Stimulated activated CD4-positive, alpha-beta T cell treated with anti-CD3 and anti-CD28 coated beads, Interleukin-1b, Interleukin-23, amount 100 ng/mL, for 1 hour (primary cell): ENCODE measurements at places on chromosomes 7 and 10.

DNA sequence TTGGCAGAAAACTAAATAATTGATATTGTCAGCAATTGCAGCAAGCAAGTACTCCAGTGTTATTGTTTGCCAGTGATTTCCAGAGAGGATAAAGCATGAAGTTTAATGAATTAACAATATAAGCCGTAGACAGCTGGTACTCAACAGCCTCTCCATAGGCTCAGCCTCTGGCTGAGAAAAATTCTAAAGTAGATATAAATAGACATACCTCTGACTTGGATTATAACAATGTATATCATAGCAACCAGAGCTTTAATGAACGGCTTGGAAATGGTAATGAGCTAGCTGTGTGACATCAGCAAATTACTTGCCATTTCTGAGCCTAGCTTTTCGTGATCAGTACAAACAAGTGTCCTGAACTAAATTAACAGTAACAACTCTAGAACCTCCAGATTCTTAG is 1055.4 kb upstream of the AUTS2 start:
- no peak for DNase-seq

- DNase-seq = no peak
Observed at GRCh38 chr7:106891548-106892410, 26.7 kb downstream of the PIK3CG start.

DNA sequence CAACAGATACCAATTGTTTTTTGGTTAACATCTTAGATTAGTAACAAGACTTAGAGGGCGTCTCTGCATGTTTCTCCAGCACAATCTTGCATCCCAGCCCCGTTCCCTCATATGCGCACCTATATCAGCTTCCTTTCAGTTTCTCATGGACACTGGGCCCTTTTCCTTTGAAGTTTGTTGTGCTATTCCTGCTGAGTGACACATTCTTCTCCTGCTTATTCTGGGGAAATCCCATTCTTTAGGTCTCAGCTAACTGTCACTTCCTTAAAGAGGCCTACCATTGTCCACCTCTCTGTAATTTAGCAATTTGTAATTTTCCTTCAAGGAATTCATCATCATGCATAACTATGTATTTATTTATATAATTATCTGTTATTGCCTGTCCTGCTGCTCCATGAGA is 110.3 kb upstream of the STEAP1B start:
- DNase-seq = no peak

DNA sequence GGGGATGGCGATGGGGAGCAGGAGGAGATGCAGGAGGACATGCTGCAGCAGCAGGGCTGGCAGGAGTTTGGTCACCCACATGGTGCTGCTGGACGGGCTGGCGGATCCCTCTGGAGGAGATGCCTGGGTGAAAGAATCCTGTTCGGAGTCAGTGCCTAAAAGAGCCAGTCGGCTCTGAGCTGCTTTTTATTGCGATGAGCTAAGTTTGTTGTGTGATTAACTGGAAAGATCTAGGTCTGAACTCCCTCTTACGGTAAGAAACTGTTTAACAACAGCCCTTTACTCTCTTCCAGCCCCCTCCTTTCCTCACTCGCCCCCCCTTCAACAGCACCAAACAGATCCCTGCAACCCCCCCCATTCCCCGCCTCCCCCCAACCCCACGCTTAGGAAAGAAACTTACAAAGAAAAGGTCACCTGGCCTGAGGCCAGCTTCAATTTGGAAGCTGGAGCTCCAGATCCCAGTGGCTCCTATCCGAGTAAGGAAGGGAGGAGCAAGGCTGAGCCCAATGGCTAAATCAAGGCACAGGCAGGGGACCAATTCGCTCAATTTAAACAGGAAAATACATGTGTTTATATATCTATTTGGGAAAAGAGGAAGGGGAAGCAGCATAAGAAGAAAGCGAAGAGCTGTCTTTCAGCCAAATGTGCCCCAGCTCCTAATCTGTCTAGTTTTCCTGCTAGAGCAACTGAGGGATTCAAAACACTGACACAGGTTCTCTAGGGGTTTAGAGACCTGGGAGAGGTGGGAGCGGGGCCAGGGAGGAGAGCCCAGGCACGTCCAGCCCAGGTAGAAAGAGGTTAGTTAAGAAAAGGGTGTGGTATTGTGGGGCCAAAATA is at the start of gene HGF:
Gene HGF, minus strand, starts transcription at position 157 of the 837 bp plus-strand sequence. Its CDS starts 76 bp downstream, at position 81.
- no peak for DNase-seq

GRCh38 chr10:8404721-8405120 is 350.2 kb downstream of the GATA3 start:
- no peak for DNase-seq

- DNase-seq = no peak
Observed at GRCh38 chr10:79237454-79238157, 109.7 kb upstream of the PPIF start.

- DNase-seq = no peak
Observed at GRCh38 chr7:10706875-10707493, 266.7 kb upstream of the PHF14 start.

GRCh38 chr10:60384708-60385398 is 4.8 kb downstream of the ANK3 start:
- no peak for DNase-seq

DNA sequence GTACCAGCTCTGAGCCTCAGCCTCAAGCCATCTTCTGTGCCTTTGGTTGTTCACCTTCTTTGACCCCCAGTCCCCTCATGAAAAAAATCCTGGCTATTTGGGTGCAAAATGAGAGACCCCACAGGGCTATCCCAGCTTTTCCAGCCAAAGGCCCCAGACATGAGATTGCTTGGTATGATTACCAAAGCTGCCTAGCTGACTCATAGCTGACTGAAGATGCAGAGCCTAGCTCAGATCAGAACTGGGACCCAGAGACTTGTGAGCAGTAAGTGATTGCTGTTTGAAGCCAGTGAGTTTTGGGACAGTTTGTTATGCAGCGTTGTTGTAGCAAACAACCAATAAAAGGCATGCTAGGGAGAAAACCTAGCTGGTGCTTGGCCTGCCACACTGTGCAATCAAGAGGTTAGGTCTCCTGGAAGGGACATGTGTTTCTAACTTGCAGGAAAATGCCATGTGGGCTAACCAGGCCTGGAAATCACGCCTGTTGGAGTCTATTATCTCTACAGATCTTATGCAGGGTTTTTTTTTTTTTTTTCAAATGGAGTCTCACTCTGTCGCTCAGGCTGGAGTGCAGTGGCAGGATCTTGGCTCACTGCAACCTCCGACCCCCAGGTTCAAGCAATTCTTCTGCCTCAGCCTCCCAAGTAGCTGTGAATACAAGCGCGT is 48.0 kb upstream of the DAGLB start:
- DNase-seq = no peak

GRCh38 chr10:23100331-23101030 is 5.1 kb downstream of the MSRB2 start:
- no peak for DNase-seq

- no peak for DNase-seq
Observed at GRCh38 chr7:104998040-104998752, 15.8 kb upstream of the KMT2E start.

- no peak for DNase-seq
Observed at GRCh38 chr10:124525751-124526600, 64.4 kb downstream of the LHPP start.

- DNase-seq = no peak
Observed at GRCh38 chr10:83612050-83612449, 527.3 kb upstream of the GHITM start.

- DNase-seq = no peak
Observed at GRCh38 chr7:46385662-46386309, 464.7 kb upstream of the IGFBP3 start.

DNA sequence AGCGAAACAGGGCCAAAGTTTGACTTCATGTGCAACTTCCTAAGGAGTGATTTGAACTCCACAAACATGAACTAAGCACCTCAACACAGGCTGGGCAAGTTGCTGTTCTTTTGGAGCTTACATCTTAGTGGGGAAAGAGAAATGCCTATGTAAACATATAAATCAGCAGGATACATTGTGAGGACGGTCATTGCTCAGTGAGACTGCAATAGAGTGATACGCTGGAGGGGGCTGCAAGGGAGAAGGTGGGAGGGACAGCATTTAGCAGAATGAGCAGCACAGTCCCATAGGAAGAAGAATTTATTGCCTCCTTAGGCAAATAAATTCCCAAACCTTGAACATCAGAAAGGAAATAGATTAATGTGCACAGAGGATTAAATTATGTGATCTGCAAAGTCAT is 90.0 kb downstream of the EGFR start:
- no peak for DNase-seq

DNA sequence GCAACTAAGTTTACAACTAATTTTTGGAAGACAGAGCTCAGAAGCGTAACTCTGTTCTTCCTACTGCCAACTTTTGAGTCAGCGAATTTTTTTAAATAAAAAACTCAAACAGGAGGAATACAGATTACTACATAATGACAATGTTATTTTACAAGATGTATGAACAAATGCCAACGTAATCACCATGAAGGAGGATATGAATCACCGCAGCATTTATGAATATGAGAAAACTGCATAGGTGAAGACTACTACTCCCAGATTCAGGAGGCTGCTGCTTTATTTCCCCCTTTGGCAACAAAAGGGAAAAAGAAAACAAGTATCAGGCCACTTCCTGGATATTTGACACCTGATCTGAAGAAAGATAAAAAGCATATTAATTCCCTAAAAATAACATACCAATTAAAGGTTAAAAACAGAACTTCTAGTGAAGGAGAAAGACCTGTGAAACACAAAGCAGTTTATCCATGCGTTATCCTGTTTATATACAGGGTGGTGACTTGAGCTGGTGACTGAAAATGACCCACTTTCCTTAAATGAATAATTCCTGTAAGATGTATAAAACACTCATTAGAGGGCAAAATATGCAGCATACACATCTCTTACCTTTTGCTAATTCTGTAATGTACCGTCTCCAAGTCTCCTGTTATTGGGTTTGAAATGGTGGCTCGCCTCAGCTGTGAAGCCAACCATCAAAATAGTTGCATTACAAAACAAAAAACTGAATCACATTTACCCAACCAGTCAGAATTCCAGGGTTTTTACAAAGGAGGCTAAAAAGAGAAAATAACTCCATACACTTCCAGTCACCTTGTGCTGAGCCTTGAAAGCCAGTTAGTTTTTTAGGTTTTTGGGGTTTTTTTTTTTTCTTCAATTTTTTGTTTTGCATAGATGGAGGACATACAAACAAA is 52.0 kb downstream of the P4HA1 start:
- DNase-seq = no peak

DNA sequence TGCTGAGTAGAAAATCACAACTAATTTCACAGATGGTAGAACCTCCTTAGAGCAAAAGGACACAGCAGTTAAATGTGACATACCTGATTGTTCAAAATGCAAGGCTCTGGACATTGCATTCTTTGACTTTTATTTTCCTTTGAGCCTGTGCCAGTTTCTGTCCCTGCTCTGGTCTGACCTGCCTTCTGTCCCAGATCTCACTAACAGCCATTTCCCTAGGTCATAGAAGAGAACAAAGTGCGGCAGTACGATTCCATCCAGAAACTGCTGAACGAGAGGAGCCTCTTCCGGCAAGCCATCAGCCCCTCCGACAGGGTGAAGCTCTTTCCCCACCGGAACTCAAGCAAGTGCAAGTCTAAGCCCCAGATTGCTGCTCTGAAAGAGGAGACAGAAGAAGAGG is 186.9 kb downstream of the CFTR start:
- no peak for DNase-seq

- peak; percentile 32 for DNase-seq
Observed at GRCh38 chr7:4744391-4745264, 30.8 kb upstream of the AP5Z1 start.

- DNase-seq = no peak
Observed at GRCh38 chr7:155342313-155342712, 44.6 kb downstream of the INSIG1 start.

DNA sequence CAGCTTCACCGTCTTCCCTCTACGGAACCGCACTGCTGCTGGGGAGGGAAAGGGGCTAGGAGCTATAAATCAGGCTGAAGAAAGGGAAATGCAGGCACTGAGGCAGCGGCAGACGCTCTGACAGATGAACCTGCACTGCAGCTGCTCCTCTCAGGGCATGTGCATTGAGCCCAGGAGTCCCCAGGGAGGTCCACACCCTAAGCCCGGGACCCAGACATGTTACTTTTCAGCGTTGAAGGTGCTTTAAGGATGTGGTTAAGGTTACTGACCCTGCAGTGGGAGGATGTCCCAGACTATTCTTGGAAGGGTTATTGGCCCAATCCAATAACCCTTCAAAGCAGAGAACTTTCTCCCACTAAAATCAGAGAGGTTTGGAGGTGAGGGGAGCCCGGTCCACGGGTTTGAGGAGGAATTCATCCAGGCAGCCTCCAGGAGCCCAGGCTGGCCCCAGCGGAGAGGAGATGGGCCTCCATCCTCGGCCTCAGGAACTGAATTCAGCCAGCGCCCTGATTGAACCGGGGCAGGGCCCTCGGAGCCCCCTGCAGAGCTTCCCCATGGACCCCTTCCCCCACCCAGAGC is 75.4 kb downstream of the ADARB2 start:
- DNase-seq = no peak

DNA sequence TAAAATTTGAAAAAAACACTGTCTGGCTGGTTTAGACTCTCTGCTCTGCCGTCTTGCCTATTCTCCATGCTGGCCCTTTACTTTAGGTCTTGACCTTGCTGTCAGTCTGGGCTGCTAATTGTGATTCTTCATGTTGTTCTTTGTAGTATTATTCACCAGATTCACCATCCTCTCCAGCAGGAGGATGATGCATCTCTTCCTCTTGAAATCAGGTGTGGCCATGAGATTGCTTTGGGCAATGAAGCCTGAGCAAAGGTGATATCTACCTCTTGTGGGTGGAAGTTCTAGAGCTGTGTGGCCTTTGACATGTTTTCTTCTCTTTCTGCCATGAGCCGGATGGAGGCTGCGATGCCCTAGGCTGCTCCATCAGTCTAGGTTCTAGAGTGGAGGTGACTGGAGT is 51.3 kb upstream of the ITPRID1 start:
- DNase-seq = no peak

GRCh38 chr10:78868048-78868447 is 200.7 kb upstream of the ZMIZ1 start:
- DNase-seq = no peak

GRCh38 chr10:121179006-121179405 is 327.8 kb downstream of the WDR11 start:
- DNase-seq = no peak

GRCh38 chr10:87659571-87660483 is at the start of gene PAPSS2:
PAPSS2 (plus strand) TSS chr10:87659878; CDS start chr10:87659982, 104 bp downstream.
- DNase-seq = no peak

DNA sequence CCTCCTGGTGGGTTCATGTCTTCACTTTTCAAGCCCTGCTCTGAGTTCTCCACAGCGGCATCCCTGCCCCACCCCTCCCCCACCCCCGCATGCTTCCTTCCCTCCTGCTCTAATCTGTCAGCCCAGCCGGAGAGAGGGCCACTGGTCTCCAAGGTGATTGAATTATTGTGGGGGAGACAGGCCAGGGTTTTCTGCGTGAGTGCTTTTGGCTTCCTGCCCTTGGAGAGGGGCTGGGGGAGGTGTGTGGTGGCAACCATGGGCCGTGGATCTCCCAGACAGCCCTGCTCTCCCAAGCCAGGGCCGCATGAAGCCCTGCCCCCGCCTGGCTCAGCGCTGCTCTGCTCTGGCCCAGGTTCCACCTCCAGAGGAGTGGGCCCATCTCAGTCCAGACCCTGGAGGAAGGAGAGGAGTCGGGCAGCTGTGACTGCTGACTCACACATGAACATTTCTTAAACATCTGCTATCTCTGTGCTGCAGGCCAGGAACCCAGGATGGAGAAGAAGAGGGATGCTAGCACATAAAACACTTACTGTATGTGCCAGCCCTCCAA is 109.9 kb downstream of the ZMIZ1 start:
- no peak for DNase-seq
